PC-9 (cell line): ENCODE measurements at places on chromosomes 16 and 17. TPM values are rescaled to one million over a fixed set of nuclear protein-coding genes. Genes with fewer than 3 reads are reported as not detected.

Gene ABI3
- total RNA-seq, result not detected in 2 replicates

Gene HNF1B
- not detected in 2 replicates for total RNA-seq

Gene SRL
- not detected in 2 replicates for total RNA-seq

Gene SRCIN1
- 16.7 and 23.7 TPM in 2 replicates for total RNA-seq

Gene KRTAP1-5
- not detected in 2 replicates for total RNA-seq

Gene UNC45B
- total RNA-seq, result not detected in 2 replicates

Gene NETO2
- total RNA-seq, result 41.2 and 54.4 TPM in 2 replicates

Gene TM4SF5
- not detected in 2 replicates for total RNA-seq

Gene NLRC5
- total RNA-seq, result 21.9 and 29.7 TPM in 2 replicates

Gene KLHDC4
- 66.5 and 74.2 TPM in 2 replicates for total RNA-seq

Gene SLC9A5
- total RNA-seq, result 5.2 and 6.9 TPM in 2 replicates

Gene CACNG1
- not detected in 2 replicates for total RNA-seq

Gene STXBP4
- 6.2 and 12.0 TPM in 2 replicates for total RNA-seq

Gene VAT1L
- total RNA-seq, result not detected in 2 replicates

Gene FA2H
- 3.5 and 4.8 TPM in 2 replicates for total RNA-seq

Gene USP10
- 86.3 and 109 TPM in 2 replicates for total RNA-seq

Gene ARMC7
- total RNA-seq, result 19.2 and 20.5 TPM in 2 replicates

Gene CSH2
- not detected in 2 replicates for total RNA-seq

Gene MT1G
- not detected in 2 replicates for total RNA-seq

Gene KCNAB3
- 9.5 and 13.8 TPM in 2 replicates for total RNA-seq

Gene NPIPA1
- 84.5 and 109 TPM in 2 replicates for total RNA-seq

Gene SOX9
- 21.7 and 25.0 TPM in 2 replicates for total RNA-seq

Gene CDRT15L2
- total RNA-seq, result not detected in 2 replicates

Gene RND2
- total RNA-seq, result 0.26 and 0.43 TPM in 2 replicates

Gene TRPV3
- total RNA-seq, result 1.5 and 1.9 TPM in 2 replicates

Gene TMEM204
- total RNA-seq, result not detected in 2 replicates

Gene CTRL
- 1.3 and 1.7 TPM in 2 replicates for total RNA-seq

Gene AANAT
- total RNA-seq, result 0.65 TPM in 1 of 2 replicates, not detected in the other

Gene SHISA9
- 64.5 and 80.5 TPM in 2 replicates for total RNA-seq

Gene HS3ST3A1
- not detected in 2 replicates for total RNA-seq

Gene OR1A1
- total RNA-seq, result not detected in 2 replicates

Gene KCNH4
- not detected in 2 replicates for total RNA-seq

Gene KRTAP2-3
- 0.57 TPM in 1 of 2 replicates, not detected in the other for total RNA-seq
